Nucleus accumbens (tissue), 56 donors: ENCODE measurements at places on chromosomes 13 and 19.
A peak's percentile ranks its signal among the peaks of the same experiment; 100 is the strongest.

GRCh38 chr19:892894-893689, at the start of the genes MED16 and RNU6-9:
Gene MED16, minus strand, starts transcription at chr19:893187. Its CDS starts 2,056 bp downstream, at chr19:891131.
Gene RNU6-9, plus strand, starts transcription at chr19:893484.
- DNase-seq: peak; percentile 75

DNA sequence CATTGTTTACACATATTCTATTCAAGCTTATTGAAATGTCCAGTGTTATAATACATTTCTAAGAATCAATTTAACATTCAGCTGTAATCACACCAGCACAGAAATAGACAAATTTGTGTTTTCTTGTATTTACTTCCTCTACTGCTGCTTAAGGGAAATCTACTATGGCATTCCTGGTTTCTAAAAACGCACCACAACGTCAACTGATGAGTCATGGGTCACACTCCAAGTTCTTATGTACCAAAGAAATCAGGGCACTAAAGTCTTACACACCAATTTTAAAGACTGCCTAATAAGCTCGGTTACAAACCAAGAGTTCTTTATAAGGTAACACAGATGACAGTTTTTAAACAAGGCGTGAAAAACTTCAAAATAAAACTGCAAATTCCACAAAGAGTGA, 13.2 kb downstream of the LNX2 start:
- DNase-seq: no peak

DNA sequence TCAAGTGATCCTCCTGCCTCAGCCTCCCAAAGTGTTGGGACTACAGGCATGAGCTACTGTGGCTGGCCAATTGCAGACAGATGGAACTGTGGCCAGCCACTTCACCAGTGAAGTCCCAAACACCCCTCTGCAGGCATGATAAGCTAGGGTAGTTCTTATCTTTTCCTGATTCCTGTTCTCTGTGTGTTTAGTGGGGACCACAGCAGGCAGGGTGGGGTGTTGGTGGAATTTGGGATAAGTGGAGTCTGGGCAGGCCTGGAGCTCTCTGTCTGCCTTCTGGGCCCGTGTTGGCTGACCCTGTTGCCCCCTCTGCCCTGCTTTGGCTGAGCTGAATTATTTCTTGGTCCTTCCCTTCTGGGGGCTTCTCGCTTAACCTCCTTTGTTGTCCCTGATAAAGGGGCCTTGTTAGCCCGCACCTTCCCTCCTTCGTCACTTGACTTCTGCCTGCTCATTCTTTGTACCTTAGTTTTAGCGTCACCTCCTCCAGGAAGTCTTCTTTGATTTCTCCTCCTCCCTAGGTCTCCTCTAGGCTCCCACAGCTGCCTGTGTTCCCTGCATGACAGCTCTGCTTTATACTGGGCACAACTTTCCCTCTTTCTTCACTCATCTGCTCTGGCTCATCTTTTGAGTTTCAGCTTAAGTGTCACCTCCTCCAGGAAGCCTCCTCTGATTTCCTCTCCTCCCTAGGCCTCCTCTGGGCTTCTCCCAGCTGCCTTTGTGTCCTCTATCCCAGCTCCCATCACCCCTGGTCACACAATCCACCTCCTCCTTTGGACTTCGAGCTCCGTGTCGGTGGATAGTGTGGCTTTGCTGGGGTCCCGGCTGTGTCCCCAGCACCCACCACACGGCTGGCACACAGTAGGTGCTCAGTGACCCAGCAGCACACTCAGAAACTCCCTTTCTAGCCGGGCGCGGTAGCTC, 1.7 kb upstream of the NCLN start:
- no peak for DNase-seq

- no peak for DNase-seq
Measured at GRCh38 chr13:108680011-108680410, 50.6 kb downstream of the MYO16 start.

DNA sequence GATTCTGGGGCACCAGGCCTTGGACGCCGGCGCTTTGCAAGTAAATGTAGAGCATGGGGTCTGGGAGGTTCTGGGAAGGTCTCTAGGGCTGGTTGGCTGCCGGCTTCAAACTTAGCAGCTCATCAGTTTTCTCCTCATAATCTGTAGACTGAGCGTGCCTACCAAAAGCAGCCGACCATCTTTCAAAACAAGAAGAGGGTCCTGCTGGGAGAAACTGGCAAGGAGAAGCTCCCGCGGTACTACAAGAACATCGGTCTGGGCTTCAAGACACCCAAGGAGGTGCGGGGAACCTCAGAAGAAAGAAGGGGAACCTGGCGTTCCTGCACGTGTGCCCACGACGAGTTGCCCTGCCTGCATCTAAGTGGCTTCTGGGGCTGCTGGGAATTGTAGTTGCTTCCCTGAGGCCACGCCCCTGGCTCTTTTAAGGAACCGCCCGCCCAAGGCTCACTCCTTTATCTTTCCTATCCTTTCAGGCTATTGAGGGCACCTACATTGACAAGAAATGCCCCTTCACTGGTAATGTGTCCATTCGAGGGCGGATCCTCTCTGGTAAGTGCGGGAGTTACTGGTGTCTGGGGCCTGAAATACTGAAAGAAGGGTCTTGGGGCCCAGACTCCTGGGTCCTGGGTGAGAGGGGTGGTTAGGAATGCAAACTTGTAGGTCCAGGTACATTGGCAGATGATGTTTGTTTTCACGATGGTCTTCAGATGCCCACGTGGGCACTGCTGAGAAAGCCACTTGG, 984 bp downstream of the RPS11 start:
- peak; percentile 11 for DNase-seq

- DNase-seq: no peak
Measured at GRCh38 chr19:51147663-51148062, 5.6 kb downstream of the SIGLEC7 start.

DNA sequence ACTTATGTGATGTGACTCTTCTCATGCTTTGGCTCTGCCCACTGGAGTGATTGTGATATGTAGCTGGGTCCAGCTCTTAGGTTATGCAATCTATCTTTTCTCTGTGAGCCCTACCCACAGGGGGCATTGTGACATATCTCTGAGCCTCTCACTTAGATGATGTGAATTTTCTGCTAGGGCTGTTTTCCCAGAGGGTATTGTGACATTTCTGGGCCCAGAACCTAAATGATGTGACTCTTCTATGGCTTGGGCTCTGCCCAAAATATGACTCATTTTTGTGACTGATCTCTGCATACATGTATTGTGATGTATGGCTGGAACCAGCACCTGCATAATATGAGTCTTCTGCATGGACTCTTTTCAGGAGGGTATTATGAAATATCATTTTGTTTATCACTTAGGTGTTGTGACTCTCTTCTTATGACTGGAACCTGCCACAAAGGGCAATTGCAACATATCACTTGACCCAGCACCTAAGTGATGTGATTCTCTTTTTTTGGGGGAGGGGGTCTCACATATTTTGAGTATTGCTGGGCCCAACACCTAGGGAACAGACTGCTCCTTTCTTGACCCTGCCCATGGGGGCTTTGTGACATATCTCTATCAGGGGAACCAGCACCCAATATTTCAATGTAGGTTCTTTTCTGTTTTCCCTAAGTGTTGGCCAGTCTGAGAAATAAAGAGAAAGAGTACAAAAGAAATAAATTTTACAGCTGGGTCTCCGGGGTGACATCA, 12.1 kb upstream of the ZNF254 start:
- DNase-seq: no peak

- DNase-seq: no peak
Measured at GRCh38 chr19:43777163-43777695, 3.5 kb downstream of the KCNN4 start.

- no peak for DNase-seq
Measured at GRCh38 chr13:46197299-46198048, 14.3 kb upstream of the LRRC63 start.

DNA sequence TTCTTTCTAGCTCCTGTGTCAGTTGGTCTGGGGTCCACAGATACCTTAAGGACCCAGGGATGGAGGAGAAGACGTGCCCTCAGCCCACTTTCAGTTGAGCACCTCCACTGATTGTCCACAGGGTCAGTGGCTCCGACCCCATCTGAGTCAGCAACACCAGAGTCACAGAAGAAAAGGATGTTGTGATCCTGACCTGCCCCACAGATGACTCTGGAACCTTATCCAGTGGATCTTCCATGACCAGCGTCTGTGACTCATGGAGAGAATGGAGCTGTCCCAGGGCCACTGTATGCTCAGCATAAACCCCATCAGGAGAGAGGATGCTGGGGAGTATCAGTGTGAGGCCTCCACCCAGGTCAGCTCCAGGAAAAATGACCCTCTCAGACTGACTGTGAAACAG, 22.0 kb downstream of the CEACAM4 start:
- DNase-seq: no peak
